ENCODE measurements at places on chromosomes 6 and 20.

GRCh38 chr6:13667655-13668054 lies 44.0 kb downstream of the RANBP9 start:
- no peak for DNase-seq

DNA sequence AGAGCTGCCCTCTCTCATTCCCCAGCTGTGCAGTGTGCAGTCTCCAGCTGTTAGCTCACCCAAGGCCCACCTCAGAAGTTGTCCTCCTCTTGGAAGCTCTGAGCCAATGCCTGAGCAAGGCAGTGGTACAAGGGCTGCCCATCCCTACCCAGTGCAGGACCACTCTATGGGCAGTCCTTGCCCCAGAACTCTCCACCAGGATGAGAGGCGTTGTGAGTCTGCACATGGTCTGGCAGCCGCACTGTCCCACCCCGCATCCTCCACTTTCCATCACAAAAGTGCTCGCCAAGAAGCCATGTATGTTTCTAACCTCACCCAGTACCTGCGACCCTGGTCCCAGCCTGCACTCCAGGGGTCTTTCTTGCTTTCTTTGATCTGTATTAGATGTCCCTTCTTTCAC lies 175.1 kb upstream of the PMEPA1 start:
- no peak for DNase-seq

DNA sequence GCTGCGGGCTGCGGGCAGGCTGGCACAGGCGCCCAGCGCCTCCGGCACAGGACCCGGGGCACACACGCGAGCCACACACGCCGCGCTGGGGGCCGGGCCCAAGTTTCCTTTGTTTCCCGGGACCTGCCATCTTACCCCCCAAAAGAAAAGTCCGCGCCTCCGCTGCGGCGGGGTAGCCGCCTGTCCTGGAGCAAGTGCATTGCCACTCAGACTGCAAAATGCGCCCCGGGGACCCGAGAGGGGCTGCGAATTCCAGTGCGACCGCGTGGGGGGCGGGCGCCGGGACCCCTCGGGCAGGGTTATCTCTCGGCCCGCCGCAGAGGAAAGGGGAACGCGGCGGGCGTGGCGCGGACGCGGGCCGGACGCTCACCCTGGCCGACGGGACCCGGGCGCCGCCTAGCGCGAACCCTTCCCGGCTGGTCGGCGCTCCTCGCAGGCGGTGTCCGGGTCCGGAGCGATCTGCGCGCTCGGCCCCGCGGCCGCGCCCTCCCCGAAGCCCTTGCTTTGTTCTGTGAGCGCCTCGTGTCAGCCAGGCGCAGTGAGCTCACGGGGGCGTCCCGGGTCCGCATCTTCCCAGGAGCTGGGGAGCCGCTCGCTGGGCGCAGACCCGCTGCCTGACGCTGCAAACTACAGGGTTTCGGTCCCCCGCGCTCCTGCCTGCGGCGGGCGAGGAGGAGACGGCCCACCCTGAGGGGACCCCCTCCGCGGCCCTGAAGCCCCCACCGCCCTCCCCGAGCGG lies 639 bp upstream of the CD24 start:
- DNase-seq: no peak

DNA sequence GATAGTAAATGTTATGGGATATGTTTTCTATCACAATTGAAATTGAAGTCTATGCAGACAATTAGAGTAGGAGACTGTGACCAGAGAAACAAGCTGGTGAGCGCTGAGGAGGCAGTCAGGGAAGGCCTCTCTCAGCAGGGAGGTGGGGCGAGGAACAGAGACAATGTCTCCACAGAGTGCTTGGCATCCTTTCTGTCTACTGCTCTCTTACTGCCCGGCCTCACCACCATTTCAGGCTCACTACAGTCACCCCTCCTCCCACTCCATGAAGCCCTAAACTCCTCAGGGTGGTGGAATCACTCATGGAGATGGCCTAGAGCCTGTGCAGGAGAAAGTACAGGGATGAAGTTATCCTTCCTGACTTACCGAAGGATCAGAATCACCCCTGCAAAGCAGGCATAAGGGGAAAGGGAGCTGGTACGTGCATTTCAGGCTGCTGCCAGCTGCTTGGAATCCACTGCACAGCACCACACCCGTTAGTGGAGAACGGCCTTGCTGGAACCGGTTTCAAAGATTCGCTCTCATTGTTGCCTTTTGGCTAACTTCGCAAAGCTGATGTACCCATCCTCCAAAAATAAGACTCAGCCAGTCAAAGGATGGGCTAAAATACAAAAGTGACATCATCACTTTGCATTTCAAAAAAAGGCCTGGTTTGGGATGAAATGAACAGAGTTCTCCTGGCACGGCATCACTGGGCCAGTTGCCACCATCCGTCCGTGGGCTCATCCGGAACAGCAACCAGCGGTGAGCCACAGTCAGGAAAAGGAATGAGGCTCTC lies 67.3 kb downstream of the SLC22A23 start:
- no peak for DNase-seq

- DNase-seq: no peak
Measured at GRCh38 chr20:22411627-22412450, 172.5 kb downstream of the FOXA2 start.

- no peak for DNase-seq
Measured at GRCh38 chr20:57928181-57928967, 218.6 kb upstream of the PMEPA1 start.

GRCh38 chr6:153001767-153002612 lies 519 bp downstream of the MTRF1L start:
- no peak for DNase-seq

- no peak for DNase-seq
Measured at GRCh38 chr6:33235221-33235634, 26.9 kb downstream of the RING1 start.

DNA sequence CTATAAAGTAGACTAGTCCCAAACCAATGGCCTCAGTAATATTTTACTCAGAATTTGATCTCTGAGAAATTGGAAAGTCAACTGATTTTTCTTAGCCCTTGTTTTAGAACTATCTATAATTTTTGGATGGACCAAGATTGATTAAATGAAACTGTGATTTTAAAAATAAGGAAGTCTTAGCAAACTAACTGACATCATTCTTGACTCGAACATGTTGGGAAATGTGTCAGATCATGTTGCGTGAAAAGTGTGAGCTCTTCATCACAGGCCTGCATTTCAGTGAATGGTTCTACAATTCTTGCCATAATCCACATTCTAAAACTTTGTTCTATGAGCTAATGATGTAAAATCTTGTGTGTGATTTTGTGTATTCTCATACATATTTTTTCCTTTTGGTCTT lies 11.0 kb downstream of the TNFAIP3 start:
- DNase-seq: no peak

DNA sequence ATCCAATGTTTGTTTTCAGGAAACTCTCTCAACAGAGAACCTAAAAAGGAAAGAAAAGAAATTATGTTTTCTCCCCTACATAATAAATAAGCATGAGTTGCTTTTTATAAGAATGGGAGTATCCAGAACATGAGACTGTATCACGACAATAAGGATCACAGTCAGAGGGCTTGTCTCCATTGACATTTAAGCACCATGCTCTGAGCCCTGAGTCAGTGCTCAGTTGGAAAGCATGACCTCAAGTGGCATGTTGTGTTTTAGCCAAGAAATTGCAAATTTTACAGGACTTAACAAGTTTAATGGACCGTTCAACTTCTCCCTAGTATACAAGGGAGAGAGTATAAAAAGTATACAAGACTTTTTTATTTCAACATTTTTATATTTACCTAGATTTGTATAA lies 431.6 kb downstream of the GJA1 start:
- DNase-seq: no peak

- DNase-seq: peak; percentile 70
Measured at GRCh38 chr6:43247114-43247999, 4.1 kb downstream of the TTBK1 start.

GRCh38 chr20:64100946-64101688 lies 6.2 kb downstream of the NPBWR2 start:
- DNase-seq: no peak

- no peak for DNase-seq
Measured at GRCh38 chr20:59217173-59217572, 53.6 kb downstream of the ZNF831 start.

DNA sequence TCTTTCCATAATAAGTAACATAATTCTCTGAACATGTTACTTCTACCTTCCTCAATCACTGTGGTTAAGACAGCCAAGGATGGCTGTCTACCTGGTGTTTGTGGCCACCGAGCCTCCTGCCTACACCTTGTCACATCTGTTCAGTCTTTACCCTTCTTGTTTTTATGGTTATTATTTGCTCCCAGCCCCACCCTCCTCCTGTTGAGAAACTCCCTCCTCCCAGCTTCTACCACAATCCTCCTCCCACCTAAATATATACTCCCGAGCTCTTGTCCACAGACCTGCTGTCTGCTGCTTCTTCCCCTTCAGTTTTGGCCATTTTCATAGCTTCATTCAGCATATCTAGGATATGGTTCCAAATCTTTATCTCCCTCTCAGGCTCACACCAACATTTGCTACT lies 35.7 kb upstream of the GABRR1 start:
- DNase-seq: no peak

GRCh38 chr20:38222231-38222922 lies 38.2 kb downstream of the KIAA1755 start:
- DNase-seq: peak; percentile 23

- DNase-seq: no peak
Measured at GRCh38 chr20:2891343-2891742, 18.1 kb downstream of the PTPRA start.

GRCh38 chr6:39836606-39837005 lies 44.4 kb downstream of the DAAM2 start:
- no peak for DNase-seq

DNA sequence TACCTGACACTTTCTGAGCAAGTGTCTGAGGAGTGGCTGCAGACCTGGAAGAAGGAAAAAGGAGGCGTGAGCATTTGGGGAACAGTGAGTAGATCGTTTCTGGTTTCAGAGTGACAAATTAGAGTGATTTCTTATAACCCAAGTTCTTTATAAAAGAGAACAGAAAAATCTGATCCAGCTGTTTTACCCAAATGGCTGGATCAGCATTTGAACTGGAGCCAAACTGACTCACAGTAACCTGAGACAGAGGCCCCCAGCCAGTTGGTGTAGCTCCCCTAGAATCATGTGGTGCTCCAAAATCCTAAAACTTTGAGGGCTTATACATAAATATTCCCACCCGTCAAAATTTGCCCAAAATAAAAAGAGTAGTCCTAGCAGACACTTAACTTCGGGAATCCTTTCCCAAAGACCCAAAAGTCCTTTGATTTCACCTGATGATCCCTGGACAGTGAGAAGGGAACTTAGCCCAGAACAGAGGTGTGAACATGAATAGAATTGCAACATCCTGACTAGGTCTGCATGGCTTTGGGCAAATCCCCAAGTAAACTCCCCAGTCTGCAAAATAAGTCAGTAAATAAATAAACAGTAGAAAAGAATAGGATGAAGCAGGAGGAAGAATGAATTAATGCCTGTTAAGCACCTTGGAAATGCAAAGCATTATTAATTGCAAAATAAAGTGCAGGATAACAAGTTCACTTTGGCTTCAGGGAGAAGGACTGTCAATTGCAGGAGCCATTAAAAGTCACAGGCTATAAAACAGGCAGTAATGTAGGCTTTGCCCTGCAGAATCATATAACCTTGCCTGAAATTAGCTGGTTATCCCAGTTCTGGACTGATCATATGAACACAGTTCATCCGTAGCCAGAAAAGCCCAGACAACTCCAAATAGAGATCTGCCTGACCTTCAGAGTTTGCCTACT lies 262.0 kb upstream of the JARID2 start:
- no peak for DNase-seq

- DNase-seq: no peak
Measured at GRCh38 chr6:9250852-9251251, 815.5 kb upstream of the SLC35B3 start.

DNA sequence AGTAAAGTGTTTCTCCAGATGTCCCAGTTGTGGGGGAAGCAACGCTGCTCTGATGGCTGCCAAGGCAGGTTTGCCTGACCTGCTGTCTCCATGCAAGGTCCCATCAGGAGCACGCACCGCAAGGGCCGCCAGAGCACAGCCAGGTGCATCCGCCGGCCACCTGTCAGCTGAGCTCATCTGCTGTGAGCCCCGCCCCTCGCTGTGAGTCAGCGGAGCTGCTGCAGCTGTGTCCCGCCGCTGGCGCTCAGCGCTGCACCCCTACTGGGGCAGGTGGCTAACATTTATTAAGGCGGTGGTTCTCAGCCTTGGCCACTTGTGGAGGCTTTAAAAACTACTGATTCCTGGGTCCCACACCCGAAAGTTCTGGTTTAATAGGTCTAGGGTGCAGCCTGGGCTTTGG lies 225.7 kb downstream of the UST start:
- DNase-seq: no peak

DNA sequence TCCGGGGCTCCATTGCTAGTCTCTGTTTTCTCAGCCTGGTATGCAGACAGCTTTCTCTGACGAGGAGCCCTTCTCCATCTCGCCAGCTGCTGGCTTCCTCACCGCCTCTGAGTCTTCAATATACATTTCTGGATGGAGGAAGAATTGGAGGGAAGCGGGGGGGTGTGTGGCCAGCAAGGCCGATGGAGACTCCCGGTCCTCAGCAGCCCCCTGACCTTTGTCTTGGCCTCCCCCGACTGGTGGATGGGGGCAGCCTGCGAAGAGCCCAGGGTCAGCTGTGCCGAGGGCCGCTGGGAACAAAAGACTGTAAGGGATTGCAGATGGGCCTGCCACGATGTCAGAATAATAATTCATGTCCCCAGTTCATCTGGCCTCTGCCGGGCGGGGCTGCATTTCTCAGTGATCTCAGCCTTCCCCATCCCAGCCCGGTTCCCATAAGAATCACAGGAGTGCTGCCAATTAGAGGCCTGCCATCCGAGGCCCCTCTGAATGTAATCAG lies 54.3 kb upstream of the STX16 start:
- DNase-seq: no peak

DNA sequence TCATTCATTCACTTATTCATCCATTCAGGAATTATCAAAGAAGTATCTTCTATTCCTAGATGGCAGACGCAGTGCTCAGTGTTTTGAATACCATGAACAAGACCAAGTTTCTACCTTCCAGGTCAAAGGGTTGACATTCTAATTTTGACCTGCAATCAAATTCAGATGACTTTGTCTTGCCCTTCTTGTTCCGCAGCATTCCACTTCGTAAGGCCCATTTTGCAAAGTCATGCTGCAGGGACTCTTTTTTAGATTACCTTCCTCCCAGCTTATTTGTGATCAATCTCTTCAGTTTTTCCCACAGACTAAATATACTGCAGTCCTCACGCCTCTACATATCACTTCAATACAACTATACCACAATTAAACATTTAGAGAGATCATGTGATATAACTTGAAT lies 7.1 kb upstream of the TAAR1 start:
- no peak for DNase-seq

DNA sequence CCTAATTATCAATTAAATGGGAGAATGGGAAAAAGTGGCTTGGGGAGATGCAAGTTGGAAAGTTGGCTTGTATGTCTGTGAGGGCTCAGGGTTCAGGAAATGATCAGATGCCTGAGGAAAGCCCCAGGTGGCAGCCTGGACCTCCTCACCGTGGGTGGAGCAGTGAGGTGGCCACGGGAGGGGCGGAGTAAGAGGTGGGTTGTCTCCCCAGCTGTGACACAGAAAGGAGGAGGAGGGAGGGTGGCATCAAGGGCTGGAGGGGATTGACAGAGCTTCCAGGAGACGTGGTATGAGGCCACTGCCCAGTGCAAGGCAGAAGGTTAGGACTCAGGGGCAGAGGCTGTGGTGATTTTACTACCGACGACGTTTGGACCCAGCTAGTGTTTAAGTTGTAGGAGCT lies 672.2 kb downstream of the PRKN start:
- DNase-seq: peak; percentile 39

All from NK-92 treated with Interleukin-12 subunit alpha and Interleukin-12 subunit beta, amount 100 ng/mL, for 24 hours (cell line).